ENCODE measurements at places on chromosomes 7 and 10. TPM values are rescaled to one million over a fixed set of nuclear protein-coding genes. Genes with fewer than 3 reads are reported as not detected.

DNA sequence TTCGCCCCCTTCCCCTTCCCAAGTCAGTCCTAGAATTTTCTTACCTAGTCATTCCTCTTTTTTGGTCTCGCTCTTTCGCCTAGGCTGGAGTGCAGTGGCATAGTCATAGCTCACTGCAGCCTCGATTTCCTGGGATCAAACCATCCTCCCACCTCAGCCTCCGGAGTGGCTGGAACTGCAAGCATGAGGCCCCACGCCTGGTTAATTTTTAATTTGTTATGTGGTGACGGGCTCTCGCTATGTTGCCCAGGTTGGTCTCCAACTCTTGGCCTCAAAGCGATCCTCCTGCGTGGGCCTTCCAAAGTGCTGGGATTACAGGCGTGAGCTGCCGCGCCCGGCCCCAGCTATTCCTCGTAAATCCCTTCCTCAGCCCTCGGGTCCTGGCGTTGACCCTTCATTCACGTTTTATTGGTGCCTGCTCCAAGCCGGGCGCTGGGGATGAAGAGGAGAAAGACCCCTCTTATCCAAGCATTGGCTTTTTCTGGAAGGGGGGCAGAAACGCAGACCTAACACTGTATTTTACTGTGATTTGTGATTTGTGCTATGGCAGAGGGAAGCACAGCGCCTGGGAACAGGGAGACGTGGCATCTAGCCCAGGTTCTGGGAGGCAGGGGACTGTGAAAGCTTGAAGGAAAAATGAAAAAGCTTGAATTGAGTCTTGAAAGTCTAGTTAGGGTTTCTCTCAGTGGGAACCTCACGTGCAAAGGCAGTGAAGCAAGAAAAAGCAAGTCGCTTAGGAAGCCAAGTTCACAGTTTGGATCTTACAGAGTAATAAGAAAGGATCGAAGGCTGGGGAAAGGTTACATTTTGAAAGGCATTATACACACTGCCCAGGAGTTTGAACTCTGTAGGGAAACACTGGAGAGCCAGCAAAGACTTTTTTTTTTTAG lies 516 bp downstream of the ZNHIT1 start:
- DNase-seq, result no peak

DNA sequence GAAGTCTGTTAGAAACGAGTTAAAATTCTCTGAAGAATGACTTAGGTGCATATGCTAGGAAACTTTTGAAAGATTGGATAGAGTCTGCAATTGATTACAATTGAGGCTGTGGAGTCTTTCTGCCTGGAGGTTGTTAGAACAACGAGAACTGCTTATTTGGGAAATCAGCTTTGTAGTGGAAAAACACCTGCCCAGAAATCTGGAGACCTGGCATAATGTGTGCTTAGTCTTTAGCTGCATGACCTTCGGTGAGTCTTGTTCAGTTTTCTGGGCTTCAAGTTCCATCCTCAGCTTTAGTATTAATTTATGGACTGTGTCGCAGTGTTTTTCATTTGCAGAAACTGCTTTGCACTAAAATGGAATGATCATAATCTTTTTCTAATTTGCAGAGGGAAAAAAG lies 31.7 kb downstream of the CCNY start:
- no peak for DNase-seq

- DNase-seq, result no peak
These were observed 116.0 kb downstream of the KMT2E start for GRCh38 chr7:105130048-105130447.

GRCh38 chr7:132551886-132552285 lies 24.4 kb downstream of the PLXNA4 start:
- no peak for DNase-seq

The ARHGEF5 gene
- 21.3 TPM for total RNA-seq

The TUBB8 gene
- total RNA-seq, result not detected

The CPEB3 gene
- 6.1 TPM for total RNA-seq

All from omental fat pad (tissue), 4 donors.